ENCODE measurements at places on chromosomes 1 and 21.
A peak's percentile ranks its signal among the peaks of the same experiment; 100 is the strongest.

DNA sequence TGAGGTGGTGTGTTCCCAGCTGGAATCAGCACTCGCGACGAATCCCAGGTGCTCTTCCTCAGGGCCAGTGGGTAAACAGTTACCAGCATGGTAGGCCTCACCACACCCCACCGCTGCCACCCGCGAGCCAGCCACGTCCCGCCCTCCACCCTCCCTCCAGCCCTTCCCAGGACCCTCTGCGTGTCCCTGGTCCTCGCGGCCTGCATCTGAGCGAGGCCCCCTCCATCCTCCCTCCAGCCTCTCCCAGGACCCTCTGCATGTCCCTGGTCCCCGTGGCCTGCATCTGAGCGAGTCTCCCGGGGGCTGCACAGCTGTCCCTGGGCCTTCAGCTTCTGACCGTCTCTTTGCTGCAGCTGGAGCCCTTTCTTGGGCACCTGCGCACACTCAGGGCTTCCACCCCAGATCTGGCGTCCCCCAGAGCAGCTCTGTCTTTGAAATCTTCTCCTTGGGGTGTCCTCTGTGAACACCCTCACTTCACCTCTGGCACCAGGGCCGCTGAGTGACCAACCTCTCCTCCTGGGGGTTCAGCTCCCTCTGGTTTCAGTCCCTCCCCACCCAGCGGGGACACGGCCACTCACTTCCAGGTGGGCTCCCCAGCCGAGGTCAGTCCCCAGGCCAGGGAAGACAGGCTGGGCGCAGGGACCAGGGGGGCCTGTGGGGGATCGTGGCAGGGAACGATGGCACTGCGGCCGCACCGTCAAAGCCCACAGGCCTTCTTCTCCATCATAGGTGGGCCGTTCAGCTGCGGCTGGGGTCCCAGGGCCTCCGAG, 57.8 kb upstream of the COL6A2 start:
- DNase-seq = no peak

DNA sequence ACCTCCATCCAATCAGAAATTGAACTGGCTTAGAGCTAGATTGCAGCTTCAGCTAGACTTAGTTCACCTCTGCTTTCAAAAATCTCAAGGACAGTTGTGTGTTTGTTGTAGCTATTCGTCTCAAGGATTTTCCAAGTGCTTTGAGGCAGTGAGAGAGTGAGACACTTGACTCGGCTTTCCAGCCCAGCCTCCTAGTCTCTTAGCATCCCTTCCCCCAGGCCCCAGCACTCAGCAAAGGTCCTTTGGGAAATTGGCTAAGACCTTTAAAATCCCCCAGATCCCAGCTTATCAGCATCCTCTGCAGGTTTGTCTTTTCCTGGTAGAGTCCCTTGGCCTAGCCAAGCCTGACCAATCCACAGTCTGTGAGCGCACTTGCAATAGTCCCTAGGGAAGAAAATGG, 47.9 kb upstream of the PROX1 start:
- no peak for DNase-seq

- no peak for DNase-seq
Observed at GRCh38 chr1:74341702-74342339, 106.6 kb downstream of the TNNI3K start.

DNA sequence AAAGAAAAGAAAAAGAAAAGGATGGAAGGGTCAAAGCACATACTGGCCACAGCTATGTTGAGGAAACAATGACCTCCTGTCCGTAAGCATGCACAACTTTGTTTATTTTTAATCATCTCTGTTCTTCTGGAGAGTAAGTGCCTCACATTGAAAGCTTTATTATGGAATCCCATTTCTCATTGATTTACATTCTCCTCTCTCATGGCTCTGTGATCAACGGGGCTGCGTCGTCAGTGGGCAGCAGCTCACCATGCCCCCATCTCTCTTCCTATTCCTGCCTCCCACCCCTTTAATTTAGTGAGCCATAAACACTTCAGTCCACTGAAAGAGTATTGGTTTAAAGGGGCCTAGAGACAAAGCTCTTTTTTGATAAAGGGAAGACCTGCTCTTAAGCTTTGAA, 98.9 kb downstream of the KAZN start:
- DNase-seq = no peak

DNA sequence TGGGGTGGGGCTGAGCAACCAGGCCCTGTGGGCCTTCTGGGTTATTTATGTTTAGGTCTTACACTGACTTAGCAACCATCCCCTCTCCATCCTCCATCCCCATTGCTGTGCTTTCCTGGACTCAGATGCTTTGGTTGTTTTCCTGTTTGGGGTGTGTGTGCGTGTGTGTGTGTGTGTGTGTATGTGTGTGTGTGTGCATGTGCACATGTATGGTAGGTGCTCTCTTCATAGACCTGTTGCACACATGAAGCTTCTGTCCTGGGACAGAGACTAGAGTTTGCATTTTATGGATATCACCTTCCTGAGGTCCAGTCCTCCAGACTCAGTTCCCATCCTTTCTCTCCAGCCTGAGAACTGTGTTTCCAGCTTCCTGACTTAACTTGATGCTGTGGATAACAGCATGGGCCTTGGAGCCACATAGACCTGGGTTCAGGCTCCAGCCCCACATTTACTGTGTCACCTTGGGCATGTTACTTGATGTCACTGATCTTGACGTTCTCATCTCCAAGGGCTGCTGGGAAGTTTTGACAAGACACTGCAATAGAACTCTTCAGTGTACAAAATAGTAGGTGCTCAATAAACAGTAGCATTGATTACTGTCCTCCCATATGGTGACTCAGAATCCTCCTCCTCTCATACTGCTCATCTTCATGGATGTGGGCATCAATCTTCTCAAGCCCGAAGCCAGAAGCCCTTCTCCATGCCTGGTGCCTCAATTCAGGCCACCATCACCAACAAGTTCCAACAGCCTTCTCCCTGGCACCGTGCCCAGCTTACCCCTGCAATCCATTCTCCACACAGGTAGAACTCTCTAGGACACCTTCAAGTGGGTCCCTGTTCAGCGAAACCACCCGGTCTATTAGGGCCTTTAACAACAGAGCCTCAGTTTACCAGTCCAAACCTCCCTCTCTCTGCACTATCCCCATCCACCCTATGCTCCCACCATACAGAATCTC, 181.8 kb upstream of the EDN2 start:
- no peak for DNase-seq

DNA sequence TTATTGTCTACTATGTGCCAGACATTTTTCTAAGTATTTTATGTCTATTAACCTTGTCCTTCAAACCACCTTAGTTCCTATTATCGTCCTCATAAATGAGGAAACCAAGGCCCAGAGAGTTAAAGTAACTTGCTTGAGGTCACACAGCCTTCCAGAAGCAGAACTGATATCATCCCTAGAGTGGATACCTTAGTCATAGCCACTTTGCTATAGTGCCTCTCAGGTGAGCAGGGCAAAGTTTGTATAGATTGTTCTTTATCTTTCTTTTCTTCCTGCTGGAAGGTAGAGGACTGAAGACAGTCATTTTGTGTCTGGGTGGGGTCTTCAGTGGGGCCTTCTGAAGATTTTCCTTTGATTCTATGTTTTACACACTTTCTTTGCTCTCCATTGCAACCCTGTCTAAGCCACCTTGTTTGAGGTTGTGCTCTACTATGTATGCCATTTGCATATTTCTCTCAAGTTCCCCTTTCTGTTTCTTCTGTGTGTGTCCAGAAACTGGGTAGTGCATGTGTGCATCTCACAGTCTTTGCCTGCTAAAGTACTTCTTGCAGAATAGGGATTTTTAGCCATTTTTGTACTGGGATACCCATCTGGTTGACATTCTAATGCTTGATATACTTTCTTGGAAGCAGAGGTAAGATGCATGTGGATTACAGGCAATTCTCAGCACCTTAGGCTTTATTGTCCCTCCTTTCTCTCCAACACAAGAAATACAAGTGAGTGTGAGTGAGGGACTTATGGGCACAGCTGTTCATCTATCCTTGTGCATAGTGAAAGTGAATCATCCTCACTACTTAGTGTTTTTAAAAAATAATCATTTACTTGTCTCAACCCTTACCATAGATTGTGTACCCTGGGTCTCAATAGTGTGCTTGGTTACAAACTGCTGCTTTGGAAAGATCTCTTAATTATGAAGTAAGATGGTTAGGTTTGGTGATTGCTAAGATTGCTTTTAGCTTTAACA, 207.6 kb upstream of the HMCN1 start:
- DNase-seq = no peak

GRCh38 chr1:11730429-11730891, 5.5 kb upstream of the AGTRAP start:
- DNase-seq = peak; percentile 47

DNA sequence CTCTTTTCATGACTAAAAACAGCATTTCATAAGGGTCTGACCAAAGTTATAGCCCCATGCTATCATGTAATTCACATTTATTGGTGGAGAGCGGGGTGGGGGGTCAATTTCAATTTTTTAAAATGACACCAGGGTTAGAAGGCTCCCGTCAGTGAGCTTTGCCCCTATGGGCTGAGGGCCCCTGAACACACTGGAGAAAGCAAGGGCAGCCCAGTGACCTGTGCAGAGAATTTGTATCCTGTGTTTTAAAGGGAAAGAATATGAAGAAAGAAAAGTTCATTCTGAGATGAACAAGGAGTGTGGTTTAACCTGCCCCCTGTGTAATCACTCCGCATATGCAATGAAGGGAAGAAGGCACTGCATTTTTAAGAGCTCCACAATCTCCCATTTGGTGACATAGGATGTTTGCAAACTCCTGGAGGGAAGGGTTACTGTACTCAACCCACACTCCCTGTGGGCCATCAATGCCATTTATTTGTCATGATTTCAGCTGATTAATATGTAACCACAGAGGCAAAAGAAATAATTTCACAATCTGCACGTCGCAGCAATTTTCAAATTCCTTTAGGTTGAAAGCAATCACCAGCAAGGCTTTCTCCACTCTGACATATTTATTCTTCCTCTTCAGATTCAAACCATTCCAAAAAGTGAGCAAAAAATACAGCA, 95.6 kb downstream of the ZNF281 start:
- DNase-seq = no peak

- peak; percentile 31 for DNase-seq
Observed at GRCh38 chr1:236451796-236452373, 57.8 kb downstream of the EDARADD start.

GRCh38 chr1:41673378-41673777, 188.9 kb upstream of the EDN2 start:
- no peak for DNase-seq

DNA sequence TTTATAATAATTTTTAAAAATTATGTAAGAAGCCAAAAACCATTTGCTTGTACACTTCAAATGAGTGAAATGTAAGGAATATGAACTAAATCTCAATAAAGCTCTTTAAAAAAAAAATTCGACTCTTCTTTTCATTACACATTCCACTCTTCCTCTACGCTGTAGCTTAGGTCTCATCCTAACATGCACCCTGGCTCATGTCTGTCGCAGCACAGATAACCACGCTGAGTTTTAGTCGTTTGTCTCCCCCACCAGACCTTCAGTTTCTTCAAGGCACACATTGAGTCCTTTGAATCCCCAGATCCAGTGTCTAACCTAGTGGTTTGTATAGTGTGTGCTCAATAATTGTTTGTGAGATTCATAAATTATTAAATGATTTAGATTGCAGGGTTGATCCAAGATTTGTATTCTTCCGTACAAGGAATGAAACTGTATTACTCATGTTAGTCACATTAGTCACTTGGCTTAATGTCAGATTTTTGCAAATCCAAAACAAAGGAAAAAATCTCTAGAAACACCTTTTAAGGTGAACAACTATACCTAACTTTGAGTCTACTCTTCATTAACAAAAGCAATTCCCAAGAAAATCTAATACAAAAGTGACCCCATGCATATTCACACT, 57.3 kb downstream of the SLC25A24 start:
- DNase-seq = no peak

GRCh38 chr21:45638707-45639106, 4.8 kb upstream of the PCBP3 start:
- no peak for DNase-seq

- DNase-seq = no peak
Observed at GRCh38 chr1:7290971-7291970, 479.8 kb upstream of the VAMP3 start.

GRCh38 chr1:244311784-244312532, 139.8 kb downstream of the ADSS2 start:
- no peak for DNase-seq

GRCh38 chr1:235721982-235722381, 72.4 kb upstream of the GNG4 start:
- no peak for DNase-seq

DNA sequence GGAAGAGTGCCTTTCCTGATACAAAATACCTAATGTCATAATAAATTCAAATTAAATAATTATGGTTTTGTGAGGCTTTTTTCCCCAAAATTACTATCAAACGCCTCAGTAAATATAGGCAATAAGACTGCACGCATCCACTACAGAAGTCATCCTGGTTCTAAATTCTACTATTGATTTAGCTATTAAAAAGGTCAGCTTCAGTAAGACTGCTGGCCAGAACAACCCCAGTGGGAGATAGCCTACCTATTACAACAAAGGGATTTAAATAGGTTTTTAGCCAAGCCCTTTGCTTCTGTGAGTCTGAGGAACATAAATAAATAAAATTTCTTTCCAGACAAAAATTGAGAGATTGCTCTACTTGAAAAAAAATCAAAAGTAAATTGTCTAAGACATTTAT, 132.1 kb downstream of the PLPPR4 start:
- DNase-seq = no peak

DNA sequence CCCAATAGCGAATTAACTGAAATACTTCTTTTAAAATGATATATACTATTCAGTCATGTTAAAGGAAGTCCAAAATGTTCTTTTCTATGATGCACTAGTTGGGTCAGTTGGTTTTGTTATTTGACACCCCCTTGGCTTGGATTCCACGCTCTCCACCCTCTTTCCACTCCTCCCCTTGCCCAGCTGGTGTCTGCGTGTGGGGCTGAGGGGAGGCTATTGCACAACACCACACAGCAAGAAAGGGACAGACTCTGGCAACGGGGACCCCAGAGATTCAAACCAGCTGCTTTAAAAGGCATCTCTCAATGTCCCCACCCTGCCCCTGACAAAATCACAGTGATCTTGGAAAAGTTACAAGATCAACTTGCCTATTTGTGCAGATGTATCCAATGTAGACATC, 394.3 kb downstream of the TGFB2 start:
- no peak for DNase-seq
